BJ (cell line): ENCODE measurements at places on chromosomes 3 and 15.

- no peak for DNase-seq
Observed at GRCh38 chr3:136377508-136377907, 127.4 kb downstream of the PCCB start.

- no peak for DNase-seq
Observed at GRCh38 chr15:70406617-70407335, 309.1 kb upstream of the TLE3 start.

- no peak for DNase-seq
Observed at GRCh38 chr3:193744822-193745684, 152.0 kb downstream of the OPA1 start.

DNA sequence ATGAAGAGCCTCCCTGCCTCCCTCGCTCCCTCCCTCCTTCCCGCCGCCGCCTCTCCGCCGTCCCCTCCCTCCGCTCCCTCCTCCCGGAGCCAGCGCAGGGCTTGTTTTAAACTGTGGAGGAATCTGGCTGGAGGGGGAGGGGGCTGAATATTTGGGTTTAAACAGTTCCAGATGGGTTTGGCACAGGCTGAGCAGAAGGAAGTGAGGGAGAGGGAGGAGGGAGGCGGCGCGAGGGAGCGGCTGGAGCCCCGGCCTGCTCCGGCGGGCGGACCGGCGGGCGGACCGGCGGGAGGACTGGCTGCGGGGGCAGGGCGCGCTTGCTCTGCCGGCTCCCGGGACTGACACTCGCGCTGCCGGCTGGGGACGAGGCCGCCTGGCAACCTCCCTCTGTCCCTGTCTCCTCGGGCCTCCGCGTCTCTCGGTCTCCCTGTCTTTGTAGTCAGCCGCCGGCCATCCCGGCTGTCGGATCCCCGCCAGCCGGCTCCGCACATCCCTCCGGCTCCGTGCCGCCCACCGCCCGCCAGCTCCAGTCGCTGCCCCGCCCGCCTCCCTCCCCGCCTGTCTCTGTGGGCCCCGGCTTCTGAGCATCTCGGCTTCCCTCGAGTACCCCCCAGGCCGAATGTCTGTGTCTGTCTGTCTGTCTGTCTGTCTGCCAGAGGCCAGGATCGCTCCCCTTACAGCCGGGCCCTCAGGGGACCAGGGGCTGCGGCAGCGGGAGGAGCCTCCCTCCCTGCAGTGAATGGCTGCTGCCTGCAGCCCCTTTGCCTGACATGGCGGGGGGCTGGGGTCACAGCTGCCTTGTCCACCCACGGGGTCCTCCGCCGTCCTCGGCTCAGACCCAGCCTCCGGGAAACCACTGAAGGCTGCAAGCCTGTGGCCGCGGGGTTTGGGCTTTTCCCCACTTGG, 7.6 kb downstream of the EPHB3 start:
- peak; percentile 93 for DNase-seq

DNA sequence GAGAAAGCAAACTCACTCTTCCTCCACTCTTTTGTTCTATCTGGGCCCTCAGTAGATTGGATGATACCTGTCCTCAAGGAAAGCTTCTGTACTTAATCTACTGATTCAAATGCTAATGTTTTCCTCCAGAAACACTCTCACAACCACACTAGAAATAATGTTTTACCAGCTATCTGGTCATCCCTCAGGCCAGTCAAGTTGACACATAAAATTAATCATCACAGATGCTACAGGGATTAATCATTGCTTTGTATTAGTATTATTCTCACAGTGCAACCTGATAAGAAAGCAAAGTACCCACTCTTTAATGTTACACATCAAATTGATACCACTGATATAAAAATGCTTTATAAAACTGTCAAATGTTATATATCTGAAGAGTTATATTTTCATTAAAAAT, 52.9 kb upstream of the ARL6 start:
- DNase-seq, result no peak

- no peak for DNase-seq
Observed at GRCh38 chr15:84112025-84112424, 123.5 kb upstream of the GOLGA6L4 start.

DNA sequence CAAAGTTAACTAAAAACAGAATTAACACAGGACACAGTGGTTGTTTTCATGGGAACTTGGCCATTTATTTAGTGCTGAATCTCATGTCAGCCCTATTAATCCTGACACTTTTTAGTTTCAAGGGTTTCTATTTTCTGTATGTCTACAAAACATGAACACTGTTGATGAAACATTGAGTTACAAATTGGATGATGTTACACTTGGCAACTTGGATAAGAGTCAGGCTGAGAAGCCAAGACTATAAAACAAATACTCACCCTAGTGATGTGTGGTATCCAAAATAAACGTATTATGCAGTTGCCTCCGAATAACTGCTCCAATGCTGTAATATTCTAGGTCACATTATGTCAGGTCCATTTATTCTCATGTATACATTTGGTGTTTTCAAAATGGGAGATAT, 349.6 kb downstream of the ZIC1 start:
- no peak for DNase-seq

GRCh38 chr3:38713121-38713520, 63.6 kb upstream of the SCN5A start:
- DNase-seq, result no peak

DNA sequence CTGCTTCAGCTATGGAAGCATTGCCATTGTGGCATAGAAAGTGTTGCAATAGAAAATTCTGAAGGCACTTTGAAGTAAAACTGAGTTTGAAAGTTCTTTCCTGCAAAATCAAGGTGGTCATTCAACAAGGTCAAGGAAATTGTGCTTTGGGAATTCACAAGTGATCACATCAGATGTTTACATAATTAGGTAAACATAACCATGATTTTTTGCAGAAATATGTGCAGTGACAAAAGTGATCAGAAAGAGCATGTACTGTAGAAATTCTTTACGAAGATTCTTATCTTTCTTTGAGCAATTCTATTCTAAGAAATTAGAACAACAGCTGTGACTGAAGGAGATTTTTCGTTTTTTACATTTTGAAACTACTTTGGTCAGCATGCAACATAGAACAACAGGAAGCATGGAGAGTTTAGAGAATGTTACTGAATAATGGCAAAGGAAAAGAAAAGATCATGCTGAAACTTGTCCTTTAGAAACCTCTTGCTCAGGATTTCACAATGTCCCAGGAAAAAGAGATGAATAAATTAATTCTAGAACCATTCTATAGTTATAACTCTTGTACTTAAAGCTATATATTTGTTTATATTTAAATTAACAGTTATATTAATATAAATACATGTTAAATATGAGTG, 643.4 kb upstream of the ARPP21 start:
- no peak for DNase-seq

GRCh38 chr15:83208367-83208661, 691 bp upstream of the HDGFL3 start:
- no peak for DNase-seq

DNA sequence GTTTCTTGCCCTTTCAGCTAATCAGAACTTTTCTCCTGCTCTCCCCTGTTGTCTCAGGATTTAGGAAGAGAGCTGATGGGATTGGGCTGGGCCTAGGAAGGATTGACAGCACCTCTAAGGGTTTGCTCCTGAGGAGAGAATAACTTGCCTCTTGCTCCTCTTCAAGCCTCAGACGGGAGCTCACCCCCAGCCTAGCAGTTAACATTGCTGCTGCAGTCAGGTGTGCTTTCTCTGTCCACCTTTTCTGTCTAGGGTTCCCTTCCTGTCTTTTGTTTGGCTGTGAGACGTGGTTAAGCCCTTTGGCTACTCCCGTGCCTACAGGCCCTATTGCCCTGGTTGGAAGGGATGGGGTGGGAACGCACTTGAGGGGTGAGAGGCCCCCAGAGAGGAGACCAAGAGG, 20.1 kb downstream of the TMEM108 start:
- DNase-seq, result no peak

- DNase-seq, result no peak
Observed at GRCh38 chr3:150495563-150496168, 50.6 kb downstream of the SERP1 start.

- DNase-seq, result no peak
Observed at GRCh38 chr15:67508407-67508806, 12.5 kb upstream of the C15orf61 start.

DNA sequence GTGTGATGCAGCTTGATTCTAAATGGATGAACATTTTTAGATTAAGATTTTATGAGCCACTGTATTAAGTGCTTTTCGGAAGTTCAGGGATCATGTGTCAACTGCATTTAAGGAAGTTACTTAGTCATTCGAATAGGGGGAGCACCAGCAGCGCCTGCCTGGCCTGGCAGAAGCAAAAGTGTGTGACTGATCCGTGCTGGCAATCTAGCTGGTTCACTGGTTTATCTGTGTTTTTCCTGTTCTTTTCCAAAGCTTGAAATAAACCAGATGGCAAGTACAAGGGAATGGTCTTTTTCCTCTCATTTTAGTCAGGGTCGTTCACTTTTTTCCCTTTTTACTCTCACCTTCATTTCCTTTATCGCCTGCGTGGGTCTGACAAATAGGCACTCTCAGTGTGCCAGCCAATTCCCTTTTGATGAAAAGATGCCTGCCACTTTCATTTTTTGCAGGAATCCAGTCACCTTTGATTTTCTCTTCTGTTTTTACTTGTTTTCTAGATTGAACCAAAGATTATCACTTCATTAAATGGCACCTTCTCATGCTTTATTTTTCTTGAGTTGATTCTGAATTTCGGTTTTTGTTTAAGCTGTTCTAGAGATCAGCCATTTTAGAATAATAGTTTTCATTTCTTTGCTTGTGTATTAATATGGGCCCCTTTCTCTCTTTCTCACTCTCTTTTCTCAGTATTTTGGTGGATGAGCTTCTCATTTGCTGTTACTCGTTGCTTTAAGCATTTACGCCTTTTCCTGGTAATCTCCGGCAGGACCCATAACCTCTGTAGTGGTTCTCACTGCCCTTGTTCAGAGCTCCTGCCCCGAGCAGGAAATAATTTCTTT, 2.8 kb downstream of the ABHD2 start:
- peak; percentile 39 for DNase-seq

DNA sequence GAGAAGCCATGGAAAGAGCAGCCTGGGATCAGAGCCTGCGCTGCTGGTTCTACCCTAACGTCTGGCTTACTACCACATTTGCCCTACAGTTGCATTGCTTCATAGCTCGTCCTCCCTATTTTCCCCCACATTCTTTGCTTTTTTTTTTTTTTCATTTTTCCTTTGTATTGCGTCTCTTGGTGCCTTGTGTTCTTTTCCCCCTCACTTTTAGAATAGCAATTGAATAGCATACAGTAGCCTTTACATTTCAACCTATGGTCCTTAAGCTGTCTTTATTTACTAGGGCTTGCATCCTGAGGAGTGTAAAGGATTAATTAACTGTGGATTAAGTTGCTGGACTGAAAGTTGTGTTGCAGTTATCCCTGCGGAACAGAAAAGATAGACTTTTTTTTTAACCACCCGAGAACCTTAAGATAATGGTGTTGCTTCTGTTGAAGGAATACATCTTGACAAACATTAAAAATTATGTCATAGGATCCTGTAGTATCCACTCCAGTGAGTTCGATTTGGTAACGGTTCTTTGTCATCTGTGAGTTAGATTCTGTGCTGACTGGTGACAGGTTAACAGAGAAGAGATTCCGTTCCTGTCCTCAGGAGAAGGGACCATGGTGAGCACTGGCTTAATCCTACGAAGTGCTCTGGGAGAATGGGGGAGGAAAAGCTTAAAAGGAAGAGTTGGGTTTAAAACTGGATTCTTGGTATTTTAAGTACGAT, 417.4 kb upstream of the NAALADL2 start:
- no peak for DNase-seq

DNA sequence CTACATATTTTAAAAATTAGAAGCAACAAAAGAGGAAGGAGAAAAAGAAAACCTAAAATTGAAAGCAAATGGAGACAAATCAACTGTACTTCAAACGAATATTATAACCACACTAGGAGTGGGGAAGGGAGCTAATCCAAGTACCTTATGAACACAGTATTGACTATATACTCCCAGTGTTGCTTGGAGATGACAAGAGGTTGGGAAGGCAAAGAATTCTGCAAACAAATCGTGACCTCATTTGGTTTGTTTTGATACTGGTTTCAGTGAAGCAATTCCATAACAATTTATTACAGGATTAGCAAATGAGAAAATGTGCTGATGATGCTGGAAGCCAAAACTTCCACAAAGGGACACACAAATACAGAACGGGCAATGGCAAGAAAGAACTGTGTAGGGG, 268.1 kb downstream of the ULK4 start:
- no peak for DNase-seq

DNA sequence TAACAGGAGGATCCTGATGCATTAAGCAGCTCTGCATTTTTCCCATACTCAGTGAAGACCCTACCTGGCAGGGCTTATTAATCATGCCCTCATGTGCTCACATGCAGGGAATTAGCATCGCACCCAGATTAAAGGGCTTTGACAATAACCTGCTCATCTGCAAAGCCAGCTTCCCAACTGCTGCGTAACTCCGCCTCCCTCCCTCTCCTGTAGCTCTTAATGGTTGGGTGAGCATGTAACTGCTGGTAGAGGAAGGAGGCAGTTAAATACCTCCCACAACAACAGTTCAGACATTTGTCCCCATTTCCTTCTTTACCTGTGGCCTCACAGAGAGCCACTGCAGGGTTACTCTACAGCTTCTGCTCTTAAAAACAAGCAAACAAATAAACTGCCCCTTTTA, 203.6 kb upstream of the WNT5A start:
- no peak for DNase-seq

DNA sequence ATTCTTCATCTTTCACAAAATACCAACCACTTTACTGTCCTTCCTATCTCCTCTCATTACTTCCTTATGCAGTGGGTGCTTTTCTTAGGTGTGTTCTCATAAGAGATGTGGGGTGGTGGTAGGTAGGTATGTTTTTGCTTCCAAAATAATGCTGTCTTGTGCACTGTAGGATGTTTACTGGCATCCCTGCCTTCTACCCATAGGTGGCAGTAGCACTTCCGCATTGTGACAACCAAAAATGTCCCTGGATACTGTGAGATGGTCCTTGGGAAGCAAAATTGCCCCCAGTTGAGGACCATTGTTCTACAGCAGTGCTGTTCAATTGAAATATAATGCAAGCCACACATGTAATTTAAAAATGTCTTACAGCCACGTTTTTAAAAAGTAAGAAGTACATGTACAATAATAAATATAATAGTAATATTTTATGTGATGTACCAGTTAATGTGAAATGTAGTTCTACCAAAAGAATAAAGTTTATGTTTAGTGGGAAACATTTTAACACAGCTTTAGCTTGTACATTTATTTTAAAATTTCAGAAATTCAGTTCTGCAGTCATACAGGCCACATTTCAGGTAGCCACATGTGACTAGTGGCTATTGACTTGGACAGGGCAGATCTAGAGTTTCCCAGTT, 75.2 kb downstream of the NEO1 start:
- DNase-seq, result no peak

GRCh38 chr3:188819939-188820338, 351.8 kb upstream of the TPRG1 start:
- DNase-seq, result peak; percentile 31

DNA sequence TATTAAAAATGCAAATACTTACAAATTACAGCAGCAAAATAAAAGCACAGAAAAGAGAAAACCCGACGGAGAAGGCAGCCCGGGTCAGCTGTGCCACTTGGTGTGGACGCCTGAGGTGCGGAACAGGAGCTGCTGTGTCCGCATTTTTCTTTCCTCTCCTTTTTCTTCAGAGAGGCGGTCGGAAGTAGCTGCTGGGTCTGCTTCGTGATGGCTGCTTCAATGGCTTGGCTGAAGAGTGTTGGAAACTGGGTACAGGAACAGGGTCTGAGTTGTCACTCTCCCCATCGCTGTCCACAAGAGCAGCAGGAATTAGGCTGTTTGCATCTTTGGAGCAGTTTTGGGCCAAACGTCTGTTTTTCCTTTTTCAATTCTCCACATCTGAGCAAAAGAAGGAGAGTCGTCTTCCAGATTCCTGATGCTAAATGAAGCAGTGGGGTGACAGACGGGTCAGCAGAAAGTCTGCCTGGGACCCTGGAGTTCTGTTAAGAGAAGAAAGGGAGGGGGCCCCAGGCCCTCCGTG, 53.5 kb upstream of the ARL8B start:
- no peak for DNase-seq

GRCh38 chr3:23079976-23080375, 123.2 kb upstream of the UBE2E2 start:
- DNase-seq, result no peak
